Small intestine (tissue), 16 donors: ENCODE measurements at places on chromosomes 11 and 22.

GRCh38 chr22:46074771-46075551, 75.4 kb upstream of the PPARA start:
- peak; percentile 73 for DNase-seq

- DNase-seq: no peak
Observed at GRCh38 chr22:27237080-27237741, 564.3 kb downstream of the MN1 start.

- no peak for DNase-seq
Observed at GRCh38 chr11:30422447-30423278, 99.8 kb downstream of the ARL14EP start.

GRCh38 chr11:82546661-82547557, 186.8 kb downstream of the FAM181B start:
- DNase-seq: no peak

GRCh38 chr11:95093548-95093947, 3.9 kb downstream of the ENDOD1 start:
- no peak for DNase-seq

DNA sequence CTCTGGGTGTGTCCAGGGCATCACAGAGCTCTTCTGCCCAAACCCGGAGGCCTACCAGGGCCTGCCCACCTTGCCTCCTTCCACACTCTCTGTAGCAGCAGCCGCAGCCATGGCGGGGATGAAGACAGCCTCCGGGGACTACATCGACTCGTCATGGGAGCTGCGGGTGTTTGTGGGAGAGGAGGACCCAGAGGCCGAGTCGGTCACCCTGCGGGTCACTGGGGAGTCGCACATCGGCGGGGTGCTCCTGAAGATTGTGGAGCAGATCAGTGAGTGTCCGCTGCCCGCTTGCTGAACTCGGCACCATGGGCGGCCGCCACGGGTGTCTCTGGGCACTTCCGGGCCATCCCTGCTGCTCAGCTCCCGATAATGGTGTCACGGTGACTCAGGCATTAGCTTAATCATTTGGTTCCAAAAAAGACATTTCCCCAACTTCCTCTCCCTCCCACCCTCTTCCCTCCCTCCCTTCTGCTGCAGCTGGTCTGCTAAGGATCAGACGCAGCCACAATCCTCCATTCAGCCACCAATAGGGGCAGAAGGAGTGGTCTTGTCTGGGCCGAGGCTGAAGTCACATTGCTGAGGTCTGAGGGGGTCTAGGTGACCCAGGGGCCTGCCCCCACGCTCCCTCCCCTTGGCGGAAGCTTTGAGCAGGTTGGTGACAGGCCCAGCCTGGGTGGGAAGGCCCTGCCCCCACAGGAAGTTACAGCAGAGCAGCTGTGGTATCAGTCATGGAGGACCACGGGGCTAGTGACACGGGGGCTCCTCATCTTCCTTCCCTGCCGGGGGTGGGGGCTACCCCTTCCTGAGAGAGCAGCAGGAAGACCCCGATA, 950 bp downstream of the FERMT3 start:
- DNase-seq: peak; percentile 50

DNA sequence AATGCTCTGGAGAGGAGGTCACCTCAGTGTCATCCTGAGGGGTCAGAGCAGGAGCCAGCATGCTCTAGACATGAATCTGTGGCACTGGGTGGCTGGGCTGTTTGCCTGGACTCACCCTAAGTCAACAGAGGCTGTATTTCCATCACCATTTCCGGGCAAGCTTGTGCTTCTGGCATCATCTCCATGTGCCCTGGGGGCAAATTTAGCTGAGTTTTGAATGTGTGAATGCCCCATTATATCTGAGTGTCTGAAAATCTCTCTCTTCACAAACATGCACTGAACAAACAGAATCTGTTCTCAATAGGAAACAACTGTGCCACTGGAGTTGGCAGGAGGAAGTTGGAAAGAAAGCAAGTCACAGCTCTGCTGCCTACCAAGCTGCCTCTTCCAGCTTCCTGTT, 356.2 kb downstream of the GRM5 start:
- no peak for DNase-seq

DNA sequence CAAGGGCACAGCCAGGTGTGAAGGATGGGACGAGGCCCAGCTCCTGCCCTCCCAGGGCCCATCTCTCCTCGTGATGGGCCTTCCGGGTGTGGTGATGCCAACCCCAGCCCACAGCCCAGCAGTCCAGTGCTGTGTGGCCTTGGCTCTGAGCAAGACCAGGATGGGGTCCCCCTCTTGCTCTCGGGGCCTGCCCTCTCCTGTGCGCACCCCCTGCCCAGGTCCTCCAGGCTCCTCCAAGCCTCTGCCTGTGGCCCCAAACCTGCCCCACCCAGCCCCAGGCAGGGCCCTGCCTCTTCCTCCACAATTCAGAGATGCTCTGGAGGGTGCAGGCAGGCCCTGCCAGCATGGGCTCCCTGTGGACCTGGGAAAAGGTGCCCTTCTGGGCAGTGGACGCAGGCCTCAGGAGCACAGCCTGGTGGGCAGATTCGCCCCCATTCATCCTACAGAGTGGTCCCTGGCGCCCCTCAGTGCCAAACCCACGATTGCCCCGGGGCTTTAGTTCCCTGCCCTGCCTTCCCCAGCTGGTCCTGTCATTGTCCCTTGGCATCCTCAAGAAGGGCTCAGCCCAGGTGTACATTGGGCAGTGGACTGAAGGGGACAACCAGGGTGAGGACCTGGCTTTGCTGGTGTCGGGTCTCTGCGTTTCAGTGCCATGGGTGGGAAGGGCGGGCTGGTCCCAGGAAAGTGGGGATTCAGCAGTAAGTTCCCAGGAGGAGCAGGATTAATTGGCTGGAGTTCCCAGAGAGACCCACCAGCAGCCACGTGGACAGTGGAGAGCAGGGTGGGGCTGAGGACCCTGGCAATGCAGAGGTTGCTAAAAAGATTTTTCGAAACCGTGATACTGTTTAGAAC, 19.8 kb downstream of the EIF1AD start:
- DNase-seq: no peak

GRCh38 chr11:64620381-64620971, 29.5 kb downstream of the SLC22A12 start:
- peak; percentile 89 for DNase-seq

- peak; percentile 20 for DNase-seq
Observed at GRCh38 chr11:74870485-74870884, 78.4 kb downstream of the XRRA1 start.

DNA sequence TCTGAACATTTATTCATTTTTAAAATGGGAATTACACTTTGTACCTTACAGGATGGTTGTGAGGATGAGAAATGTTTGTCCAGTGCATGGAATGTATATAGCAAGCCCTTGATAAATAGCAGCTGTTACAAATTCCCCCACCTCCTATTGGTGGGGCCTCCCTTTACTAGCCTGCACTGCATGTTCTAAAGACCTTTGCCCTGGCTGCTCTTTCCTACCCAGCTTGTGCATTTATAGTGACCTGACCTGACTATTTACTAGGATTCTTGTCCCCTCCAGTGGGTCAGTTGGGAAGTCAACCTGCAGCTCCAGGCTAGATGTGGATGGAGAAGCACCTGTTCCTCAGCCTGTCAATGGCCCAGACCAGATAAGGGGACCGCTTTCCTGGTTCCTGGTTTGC, 180.3 kb downstream of the HIPK3 start:
- peak; percentile 20 for DNase-seq

DNA sequence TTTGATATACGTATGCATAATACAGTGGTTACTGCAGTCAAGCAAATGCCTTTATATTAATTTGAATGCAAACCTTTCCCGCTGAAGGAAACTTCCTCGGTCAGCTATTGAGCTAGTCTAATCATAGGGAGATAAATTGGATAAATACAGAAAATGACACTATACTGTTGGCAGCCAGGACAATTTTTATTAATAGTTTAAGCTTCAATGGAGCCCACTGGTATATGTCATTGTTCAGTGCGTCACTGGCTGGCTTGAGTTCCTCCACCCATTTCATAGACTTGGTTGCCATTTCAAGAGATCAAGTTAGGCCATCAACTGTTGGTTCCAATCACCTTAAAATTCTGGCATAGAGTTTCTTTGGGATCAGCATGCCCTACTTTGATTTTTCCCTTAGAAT, 32.5 kb upstream of the DNAJB7 start:
- DNase-seq: no peak

DNA sequence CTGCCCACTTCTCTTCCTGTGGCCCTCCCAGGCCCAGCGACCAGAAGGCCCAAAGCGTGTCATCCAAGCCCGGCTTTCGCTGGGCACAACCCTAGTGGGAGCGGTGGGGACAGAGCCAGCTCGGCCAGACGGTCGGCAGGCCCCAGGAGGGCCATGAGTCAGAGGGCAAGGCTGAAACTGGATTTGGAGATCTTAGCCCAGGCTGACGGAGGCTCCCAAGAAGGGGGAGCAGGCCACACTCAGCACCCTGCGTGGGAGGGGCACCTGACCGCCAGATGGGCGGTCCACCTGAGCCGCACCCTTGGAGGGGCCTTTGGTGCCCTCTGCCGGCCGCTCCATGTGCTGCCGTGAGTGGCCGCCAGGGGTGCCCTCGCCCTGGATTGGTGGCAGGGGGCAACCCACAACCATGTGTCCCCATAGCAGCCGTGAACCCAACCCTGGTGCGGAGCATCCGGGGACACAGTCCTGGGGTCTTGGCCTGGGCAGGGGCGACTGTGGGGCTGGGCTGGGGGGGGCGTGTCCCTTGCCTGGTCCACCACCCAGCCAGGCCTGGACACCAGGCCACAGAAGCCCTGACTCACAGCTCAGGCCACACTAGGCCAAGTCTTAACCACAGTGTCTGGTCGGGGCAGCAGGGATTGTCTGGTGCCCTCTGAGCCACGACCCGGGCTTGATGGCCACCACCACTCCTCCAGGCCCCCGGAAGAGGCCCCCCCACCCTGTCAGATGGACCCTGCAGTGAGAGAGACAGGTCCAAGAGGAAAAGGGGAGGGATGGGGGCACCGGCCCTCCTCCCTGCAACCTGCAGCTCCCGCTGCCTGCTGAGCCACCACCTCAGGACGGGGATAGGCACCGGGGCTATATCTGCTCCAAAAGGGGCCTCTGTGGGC, 19.2 kb upstream of the TALDO1 start:
- DNase-seq: peak; percentile 83

GRCh38 chr22:19037282-19038163, 84.7 kb downstream of the DGCR2 start:
- no peak for DNase-seq

DNA sequence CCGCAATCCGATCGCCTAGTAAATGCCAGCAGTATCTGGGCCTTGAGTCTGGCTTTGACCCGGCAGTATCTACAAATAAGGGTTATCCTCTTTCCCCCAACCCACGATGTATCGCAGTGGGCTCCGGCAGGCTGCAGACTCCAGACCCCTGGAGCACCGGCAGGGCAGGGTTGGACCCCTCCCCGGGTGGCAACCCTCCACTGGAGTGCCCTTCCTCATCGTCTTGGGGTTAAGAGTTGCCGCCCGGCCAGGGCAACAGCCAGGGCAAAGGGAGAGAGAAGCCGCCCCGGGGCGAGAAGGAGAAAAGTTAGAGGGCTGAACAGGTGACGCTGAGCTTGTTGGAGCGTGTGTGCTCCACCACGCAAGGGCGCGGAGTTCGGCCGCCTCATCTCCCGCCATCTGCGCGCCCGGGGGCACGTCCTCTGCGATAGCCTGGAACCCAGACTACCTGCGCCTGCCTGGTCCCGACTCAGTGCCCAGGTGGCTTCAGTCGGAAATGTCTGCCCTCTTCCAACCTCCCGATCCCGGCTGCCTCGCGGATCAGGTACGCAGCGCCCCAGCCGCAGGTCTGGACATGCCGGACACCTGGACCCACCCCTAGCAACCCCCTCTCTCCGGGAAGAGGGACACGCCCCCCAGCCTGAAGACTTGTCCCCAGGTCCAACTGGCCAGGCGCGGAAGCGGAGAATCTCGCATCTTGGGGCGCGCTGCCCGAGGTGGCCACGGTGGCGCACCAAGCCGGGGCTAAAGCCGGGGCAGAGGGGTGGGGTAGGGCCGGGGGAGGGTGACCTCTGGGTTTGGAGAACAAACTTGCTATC, 1.2 kb downstream of the DSCAML1 start:
- DNase-seq: no peak

- peak; percentile 82 for DNase-seq
Observed at GRCh38 chr22:30116362-30117117, 36.3 kb downstream of the HORMAD2 start.

GRCh38 chr11:61134801-61135257, 26.4 kb downstream of the VPS37C start:
- no peak for DNase-seq

GRCh38 chr11:131353766-131354165, 16.6 kb upstream of the NTM start:
- DNase-seq: no peak

DNA sequence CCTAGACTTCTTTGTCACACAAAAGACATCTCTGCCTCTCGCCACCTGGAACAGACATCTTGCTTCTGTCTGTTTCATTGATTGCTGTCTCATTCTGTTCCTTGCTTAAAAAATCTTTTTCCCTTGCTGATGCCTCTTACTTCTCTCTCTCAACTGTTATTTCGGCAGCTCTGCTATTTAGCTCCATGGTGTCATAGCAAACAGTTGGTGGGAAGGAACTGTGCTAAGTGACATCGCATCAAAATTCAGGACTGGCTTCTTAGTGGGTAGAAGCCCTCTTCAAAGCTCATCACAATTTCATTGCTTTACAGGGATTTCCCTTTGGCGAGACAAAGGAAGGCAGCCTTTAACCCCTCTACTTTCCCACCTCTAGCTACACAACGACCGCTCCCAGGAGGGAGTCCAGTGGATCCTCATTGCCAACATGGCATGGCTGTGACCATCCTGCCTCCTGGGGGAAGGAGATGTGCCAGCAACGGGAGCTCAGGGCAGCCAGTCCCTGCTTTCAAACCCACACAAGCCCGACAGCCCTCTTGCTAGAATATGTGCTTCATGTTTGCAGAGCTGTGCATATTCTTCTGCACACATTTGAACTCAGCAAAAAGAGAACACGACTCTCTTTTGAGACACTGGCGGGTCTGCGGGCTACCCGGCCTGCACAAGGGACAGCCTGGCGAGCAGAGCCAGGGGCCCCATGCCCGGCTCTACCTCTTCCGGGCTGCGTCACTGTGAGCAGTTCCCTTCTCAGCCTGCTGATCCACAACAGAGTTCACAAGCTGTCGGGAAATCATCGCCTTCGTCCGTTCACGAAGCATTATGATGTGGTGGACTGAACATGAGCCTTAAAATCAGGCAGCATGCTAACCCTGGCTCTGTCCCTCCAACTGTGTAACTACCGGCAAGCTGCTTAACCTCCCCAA, 51.1 kb upstream of the JAM3 start:
- DNase-seq: no peak

- peak; percentile 82 for DNase-seq
Observed at GRCh38 chr11:16001899-16002426, 354.4 kb downstream of the SOX6 start.

GRCh38 chr11:74739546-74740270, 8.5 kb upstream of the CHRDL2 start:
- peak; percentile 66 for DNase-seq

GRCh38 chr22:34688825-34689224, 377.1 kb upstream of the ISX start:
- DNase-seq: no peak

DNA sequence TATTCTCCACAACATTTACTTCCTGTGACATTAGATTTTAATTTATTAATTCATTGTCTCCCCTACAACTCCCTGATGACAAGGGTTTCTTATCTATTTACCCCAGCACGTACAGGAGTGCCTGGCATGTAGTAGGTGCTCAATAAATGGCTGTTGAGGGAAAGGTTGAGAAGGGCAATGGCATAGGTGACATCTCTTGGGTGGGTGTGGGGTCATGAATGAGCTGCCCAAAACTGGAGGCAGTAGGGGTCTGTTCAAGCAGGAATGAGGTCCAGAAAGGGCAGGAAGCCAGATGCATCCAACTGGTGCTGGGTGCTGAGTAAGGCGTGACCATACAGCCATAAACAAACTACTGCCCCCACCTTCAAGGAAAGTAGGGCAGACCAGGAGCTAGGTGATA, 2.8 kb downstream of the VWCE start:
- DNase-seq: no peak
